ENCODE measurements at places on chromosomes 4 and X.

DNA sequence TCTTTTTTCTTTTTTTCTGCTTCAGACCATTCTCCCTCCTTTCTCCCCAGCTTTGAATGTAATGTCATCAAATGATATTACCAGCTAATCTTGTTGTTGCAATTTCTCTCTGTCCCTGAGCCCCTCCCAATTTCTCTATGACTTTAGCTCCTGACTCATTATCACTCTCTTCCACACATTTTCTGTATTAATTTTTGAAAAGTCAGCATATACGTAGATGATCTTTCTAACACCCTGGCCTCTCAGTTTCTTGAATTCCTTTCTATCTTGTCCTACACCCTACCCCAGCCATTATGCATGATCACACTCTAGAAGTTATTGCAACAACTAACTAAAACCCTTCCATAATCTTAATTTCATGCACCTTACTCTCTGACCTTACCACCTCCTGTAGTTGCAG is 13.1 kb upstream of the TRPC3 start:
- H3K4me1 ChIP-seq = no peaks in the 10 kb centered on the region
- no peak overlapping the region for H3K4me3 ChIP-seq
- no peaks in the 10 kb centered on the region for H3K27me3 ChIP-seq
- H3K27ac ChIP-seq = no peak overlapping the region
- no peaks in the 10 kb centered on the region for H3K36me3 ChIP-seq

GRCh38 chr4:74376888-74377483 is 12.0 kb downstream of the EREG start:
- H3K4me3 ChIP-seq = no peak overlapping the region
- H3K36me3 ChIP-seq = no peaks in the 10 kb centered on the region
- H3K27me3 ChIP-seq = no peaks in the 10 kb centered on the region

GRCh38 chrX:17375637-17376430 is 834 bp downstream of the NHS start:
- no peaks in the 10 kb centered on the region for H3K36me3 ChIP-seq
- DNase-seq = no peak
- no peak overlapping the region for H3K27ac ChIP-seq
- H3K4me3 ChIP-seq = no peak overlapping the region
- no peaks in the 10 kb centered on the region for H3K27me3 ChIP-seq
- H3K4me1 ChIP-seq = no peaks in the 10 kb centered on the region

GRCh38 chr4:85200106-85200505 is 233.6 kb upstream of the WDFY3 start:
- no peak overlapping the region for H3K27ac ChIP-seq
- no peaks in the 10 kb centered on the region for H3K27me3 ChIP-seq
- H3K36me3 ChIP-seq = no peaks in the 10 kb centered on the region
- DNase-seq = no peak
- H3K4me3 ChIP-seq = no peak overlapping the region
- no peaks in the 10 kb centered on the region for H3K4me1 ChIP-seq

- no peaks in the 10 kb centered on the region for H3K4me1 ChIP-seq
- H3K36me3 ChIP-seq = no peaks in the 10 kb centered on the region
- H3K27me3 ChIP-seq = no peaks in the 10 kb centered on the region
- no peak overlapping the region for H3K4me3 ChIP-seq
- no peak for DNase-seq
- H3K27ac ChIP-seq = no peak overlapping the region
Observed at GRCh38 chr4:123832173-123833026, 435.8 kb downstream of the SPRY1 start.

GRCh38 chr4:56469489-56470210 is 2.2 kb downstream of the SRP72 start:
- H3K27me3 ChIP-seq = no peaks in the 10 kb centered on the region
- peaks cover 26% of the 10 kb centered on the region for H3K36me3 ChIP-seq
- no peak overlapping the region for H3K27ac ChIP-seq
- H3K4me3 ChIP-seq = no peak overlapping the region

GRCh38 chr4:89334311-89334710 is 26.7 kb upstream of the GPRIN3 start:
- H3K27me3 ChIP-seq = no peaks in the 10 kb centered on the region
- H3K36me3 ChIP-seq = no peaks in the 10 kb centered on the region
- H3K4me3 ChIP-seq = no peak overlapping the region
- DNase-seq = no peak
- peaks cover 23% of the 10 kb centered on the region for H3K4me1 ChIP-seq
- no peak overlapping the region for H3K27ac ChIP-seq

GRCh38 chr4:119629142-119629471 is 503 bp upstream of the PDE5A start:
- no peak for DNase-seq
- H3K27ac ChIP-seq = no peak overlapping the region
- H3K4me1 ChIP-seq = peaks cover 14% of the 10 kb centered on the region
- peak overlapping the region; percentile 65 for H3K4me3 ChIP-seq

- no peaks in the 10 kb centered on the region for H3K27me3 ChIP-seq
- no peaks in the 10 kb centered on the region for H3K4me1 ChIP-seq
- no peak for DNase-seq
- H3K27ac ChIP-seq = no peak overlapping the region
- no peak overlapping the region for H3K4me3 ChIP-seq
Observed at GRCh38 chr4:56128213-56128612, 179.5 kb downstream of the CEP135 start.

GRCh38 chrX:39336671-39337311 is 535.5 kb downstream of the MID1IP1 start:
- DNase-seq = no peak
- H3K27me3 ChIP-seq = no peaks in the 10 kb centered on the region

GRCh38 chrX:120499301-120500072 is 30.4 kb upstream of the LAMP2 start:
- no peaks in the 10 kb centered on the region for H3K4me1 ChIP-seq
- H3K27ac ChIP-seq = no peak overlapping the region
- no peak overlapping the region for H3K4me3 ChIP-seq
- no peaks in the 10 kb centered on the region for H3K27me3 ChIP-seq
- H3K36me3 ChIP-seq = no peaks in the 10 kb centered on the region

GRCh38 chr4:181437895-181438294 is 805.3 kb upstream of the TENM3 start:
- H3K27me3 ChIP-seq = no peaks in the 10 kb centered on the region
- no peak overlapping the region for H3K4me3 ChIP-seq

DNA sequence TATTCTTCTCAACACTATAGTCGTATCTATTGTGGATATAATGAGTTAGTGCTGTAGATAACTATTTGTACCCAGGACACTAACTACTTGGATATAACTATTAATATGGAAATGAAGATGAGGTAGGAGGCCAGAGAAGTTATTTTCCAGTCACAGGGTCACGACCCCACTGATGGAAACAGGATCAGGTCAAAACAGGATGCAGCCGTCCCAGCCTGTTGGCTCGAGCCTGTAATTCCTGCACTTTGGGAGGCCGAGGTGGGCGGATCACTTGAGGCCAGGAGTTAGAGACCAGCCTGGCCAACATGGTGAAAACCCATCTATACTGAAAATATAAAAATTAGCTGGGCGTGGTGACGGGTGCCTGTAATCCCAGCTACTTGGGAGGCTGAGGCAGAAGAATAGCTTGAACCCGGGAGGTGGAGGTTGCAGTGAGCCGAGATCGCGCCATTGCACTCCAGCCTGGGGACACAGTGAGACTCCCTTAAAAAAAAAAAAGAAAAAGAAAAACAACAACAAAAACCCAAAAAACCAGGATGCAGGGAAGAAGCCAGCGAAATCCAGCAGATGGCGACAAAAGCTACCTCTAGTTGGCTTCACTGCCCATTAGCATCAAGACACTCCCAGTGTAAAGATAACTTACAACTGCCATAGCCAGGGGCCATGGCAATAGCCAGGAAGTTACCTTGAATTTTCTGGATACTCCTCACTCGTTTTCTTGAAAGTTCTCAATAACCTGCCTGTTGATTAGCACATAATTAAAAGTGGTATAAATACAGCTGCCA is 37.9 kb upstream of the NKAP start:
- no peak overlapping the region for H3K4me3 ChIP-seq
- no peak overlapping the region for H3K27ac ChIP-seq
- no peaks in the 10 kb centered on the region for H3K4me1 ChIP-seq
- no peaks in the 10 kb centered on the region for H3K27me3 ChIP-seq

- no peak overlapping the region for H3K27ac ChIP-seq
- no peaks in the 10 kb centered on the region for H3K4me1 ChIP-seq
- DNase-seq = no peak
- H3K4me3 ChIP-seq = no peak overlapping the region
- no peaks in the 10 kb centered on the region for H3K36me3 ChIP-seq
Observed at GRCh38 chr4:41024556-41025491, 189.5 kb downstream of the APBB2 start.

DNA sequence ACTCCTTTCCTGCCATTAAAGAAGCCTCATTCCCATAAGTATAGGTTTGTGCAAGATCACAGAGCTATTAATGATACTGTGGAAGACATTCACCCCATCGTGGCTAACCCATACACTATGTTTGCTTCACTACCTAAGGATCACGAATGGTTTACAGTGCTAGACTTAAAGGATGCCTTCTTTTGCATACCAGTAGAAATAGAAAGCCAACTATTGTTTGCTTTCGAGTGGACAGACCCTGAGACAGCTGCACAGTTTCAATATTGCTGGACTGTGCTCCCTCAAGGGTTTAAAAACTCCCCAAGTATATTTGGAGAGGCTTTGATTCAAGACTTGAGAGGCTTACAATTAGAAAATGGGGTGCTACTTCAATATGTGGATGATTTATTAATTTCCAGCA is 16.0 kb upstream of the PAPSS1 start:
- DNase-seq = no peak
- H3K27me3 ChIP-seq = no peaks in the 10 kb centered on the region
- H3K27ac ChIP-seq = no peak overlapping the region
- H3K4me3 ChIP-seq = no peak overlapping the region
- H3K36me3 ChIP-seq = no peaks in the 10 kb centered on the region

DNA sequence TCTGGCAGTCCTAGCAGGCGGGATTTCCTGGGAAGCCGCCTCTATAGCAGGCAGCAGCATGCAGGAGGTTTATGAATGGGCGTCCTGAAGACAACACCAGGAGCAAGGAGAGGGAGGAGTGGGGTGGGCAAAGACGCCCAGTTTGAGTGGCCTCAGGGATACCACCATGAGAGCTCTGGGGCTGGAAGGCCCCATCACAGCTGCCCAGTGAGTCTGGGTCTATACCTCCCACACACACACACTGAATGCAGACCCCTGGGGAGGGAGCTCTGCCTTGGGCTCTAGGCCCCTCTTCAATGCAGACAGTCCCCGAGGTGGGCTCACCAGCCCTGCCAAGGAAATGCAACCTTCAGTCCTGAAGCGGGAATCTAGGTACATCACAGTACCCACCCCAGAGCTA is 98.6 kb downstream of the AFAP1 start:
- DNase-seq = no peak
- no peaks in the 10 kb centered on the region for H3K27me3 ChIP-seq
- H3K4me3 ChIP-seq = no peak overlapping the region
- no peak overlapping the region for H3K27ac ChIP-seq
- peaks cover 5% of the 10 kb centered on the region for H3K36me3 ChIP-seq
- H3K4me1 ChIP-seq = peaks cover 10% of the 10 kb centered on the region

DNA sequence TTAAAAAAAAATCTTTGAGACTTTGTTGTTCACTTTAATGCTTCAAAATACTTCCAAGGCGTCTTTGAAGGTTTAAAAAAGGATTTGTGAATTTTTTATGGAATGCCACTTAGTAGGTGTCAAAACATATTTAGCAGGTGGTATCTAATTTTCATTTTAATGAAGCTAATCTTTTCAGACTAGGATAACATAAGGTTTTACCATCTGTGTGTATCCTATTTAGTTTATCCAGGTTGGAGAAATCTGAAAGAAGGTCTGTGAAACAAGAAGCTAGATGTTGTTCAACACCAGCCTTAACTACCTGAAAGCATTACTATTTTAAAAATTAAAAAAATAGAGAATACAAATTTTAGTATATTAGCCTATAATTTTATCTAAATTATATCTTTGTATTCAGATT is 193.4 kb downstream of the GRID2 start:
- H3K4me3 ChIP-seq = no peak overlapping the region
- H3K27me3 ChIP-seq = no peaks in the 10 kb centered on the region
- H3K36me3 ChIP-seq = no peaks in the 10 kb centered on the region
- no peaks in the 10 kb centered on the region for H3K4me1 ChIP-seq
- no peak for DNase-seq

- H3K4me1 ChIP-seq = no peaks in the 10 kb centered on the region
- no peaks in the 10 kb centered on the region for H3K36me3 ChIP-seq
- no peak for DNase-seq
- no peak overlapping the region for H3K27ac ChIP-seq
Observed at GRCh38 chr4:94889946-94890345, 132.2 kb downstream of the BMPR1B start.

DNA sequence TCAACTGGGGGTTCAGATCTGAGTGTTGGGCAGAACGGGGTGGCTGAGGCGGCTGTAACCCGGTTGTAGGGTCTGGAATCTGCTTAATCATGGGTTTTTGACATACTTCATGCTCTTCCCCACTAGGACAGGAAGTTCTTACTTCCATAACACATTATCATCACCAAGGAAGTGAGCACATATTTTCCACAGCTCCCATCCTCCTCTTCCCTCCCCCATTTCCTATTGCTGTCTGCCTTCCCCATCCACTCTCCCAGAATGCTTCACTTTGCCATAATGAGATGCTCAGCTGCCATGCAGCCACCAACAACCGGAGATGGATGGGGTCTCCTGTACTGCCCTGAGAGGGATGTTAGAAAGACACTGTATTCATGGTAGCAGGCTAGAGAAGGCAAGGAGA is 6.4 kb upstream of the DCUN1D4 start:
- no peak for DNase-seq
- no peak overlapping the region for H3K4me3 ChIP-seq

GRCh38 chrX:49043220-49043986 is at the start of gene TFE3:
Gene TFE3, minus strand, starts transcription at chrX:49043357. Its CDS starts 131 bp downstream, at chrX:49043226.
- H3K4me3 ChIP-seq = peak within 1 kb of the TSS; percentile 56
- peaks cover 3% of the 10 kb centered on the region for H3K36me3 ChIP-seq
- peak; percentile 92 for DNase-seq
- peak within 1 kb of the TSS; percentile 84 for H3K27ac ChIP-seq

GRCh38 chrX:17494216-17494615 is 119.2 kb downstream of the NHS start:
- H3K27ac ChIP-seq = no peak overlapping the region
- no peak overlapping the region for H3K4me3 ChIP-seq
- H3K36me3 ChIP-seq = no peaks in the 10 kb centered on the region
- H3K27me3 ChIP-seq = no peaks in the 10 kb centered on the region

GRCh38 chrX:153412746-153413720 is 1.8 kb downstream of the ZFP92 start:
- H3K27ac ChIP-seq = no peak overlapping the region
- DNase-seq = no peak
- H3K4me3 ChIP-seq = no peak overlapping the region
- H3K36me3 ChIP-seq = no peaks in the 10 kb centered on the region

DNA sequence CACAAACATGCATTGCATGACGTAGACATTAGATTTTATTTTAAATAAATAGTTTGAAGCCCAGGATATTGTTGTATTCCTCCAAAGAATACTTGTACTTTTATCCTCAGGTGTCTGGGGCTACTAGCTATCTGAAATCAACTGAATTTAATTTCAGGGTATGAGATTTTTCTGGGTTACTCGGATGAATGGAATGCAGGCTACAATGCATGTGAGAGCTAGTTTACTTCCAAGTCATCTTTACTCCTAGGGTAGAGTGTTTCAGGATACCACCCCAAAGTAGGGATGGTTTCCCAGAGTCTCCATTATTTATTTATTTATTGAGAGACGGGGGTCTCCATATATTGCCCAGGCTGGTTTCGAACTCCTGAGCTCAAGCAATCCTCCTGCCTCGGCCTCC is 66.4 kb downstream of the HPRT1 start:
- H3K27me3 ChIP-seq = no peaks in the 10 kb centered on the region
- H3K27ac ChIP-seq = no peak overlapping the region
- no peaks in the 10 kb centered on the region for H3K36me3 ChIP-seq
- DNase-seq = no peak

Measured in CD8-positive, alpha-beta memory T cell (primary cell).